A549 treated with CpdA at 1 μM for 4 hours (cell line): ENCODE measurements at places on chromosomes 4 and X. TPM values are rescaled to one million over a fixed set of nuclear protein-coding genes. Genes with fewer than 3 reads are reported as not detected.

Gene NAP1L3
- 0.21 to 0.43 TPM (median 0.26 TPM) in 5 replicates for total RNA-seq

Gene LPAR4
- not detected in 5 replicates for total RNA-seq

Gene ZNF157
- 0.05 TPM in 1 of 5 replicates, not detected in the others for total RNA-seq

Gene JAKMIP1
- 0.02 TPM in 1 of 5 replicates, not detected in the others for total RNA-seq

Gene IGSF1
- total RNA-seq = 0.24 to 0.45 TPM (median 0.38 TPM) in 5 replicates

Gene PDS5A
- 24.2 to 30.6 TPM (median 28.2 TPM) in 5 replicates for total RNA-seq

Gene RBM41
- 9.0 to 13.7 TPM (median 10.9 TPM) in 5 replicates for total RNA-seq

Gene PASD1
- not detected in 5 replicates for total RNA-seq

Gene NDNF
- total RNA-seq = not detected in 5 replicates

Gene HTN1
- total RNA-seq = not detected in 5 replicates

Gene MAGEB1
- total RNA-seq = not detected in 5 replicates
